T-helper 17 cell (primary cell): ENCODE measurements at places on chromosomes 13 and 19.

DNA sequence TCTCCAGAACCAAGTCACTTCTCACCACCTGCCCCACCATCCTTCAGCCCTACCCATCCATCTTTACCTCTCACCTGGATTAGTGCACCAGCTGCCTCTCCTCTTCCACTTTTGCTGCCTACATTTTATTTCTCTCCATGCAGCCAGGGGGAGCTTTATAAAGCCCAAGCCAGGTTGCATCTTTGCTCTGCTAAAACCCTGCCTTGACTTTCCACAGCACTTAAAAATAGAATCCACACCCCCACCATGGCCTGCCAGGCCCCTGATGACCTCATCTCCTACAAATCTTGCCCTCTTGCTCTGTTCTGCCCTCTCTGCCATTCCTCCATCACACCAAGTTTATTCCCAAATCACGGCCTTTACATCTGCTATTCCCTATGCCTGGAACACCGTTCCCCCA lies 1.8 kb downstream of the HOOK2 start:
- no peak for DNase-seq

- no peak for DNase-seq
Observed at GRCh38 chr19:48069435-48069834, 25.6 kb upstream of the CABP5 start.

DNA sequence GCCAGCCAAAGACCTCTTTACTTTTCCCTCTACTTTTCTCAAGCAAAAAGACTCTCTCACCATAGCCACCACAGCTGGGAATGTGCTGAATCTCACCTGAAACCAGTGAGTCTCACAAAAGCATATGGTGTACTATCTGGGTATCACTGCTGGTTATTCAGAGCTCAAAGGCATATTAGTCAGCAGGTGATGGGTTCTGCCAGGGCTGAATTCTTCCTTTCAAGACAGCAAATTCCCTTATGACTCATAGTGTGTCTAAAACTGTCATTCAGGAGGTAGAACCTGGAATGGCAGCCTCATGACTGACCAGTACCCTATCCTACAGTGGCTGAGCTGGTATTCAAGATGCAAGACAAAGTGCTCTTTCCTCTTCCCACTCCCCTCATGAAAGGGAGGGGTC lies 2859.1 kb downstream of the PCDH9 start:
- no peak for DNase-seq

DNA sequence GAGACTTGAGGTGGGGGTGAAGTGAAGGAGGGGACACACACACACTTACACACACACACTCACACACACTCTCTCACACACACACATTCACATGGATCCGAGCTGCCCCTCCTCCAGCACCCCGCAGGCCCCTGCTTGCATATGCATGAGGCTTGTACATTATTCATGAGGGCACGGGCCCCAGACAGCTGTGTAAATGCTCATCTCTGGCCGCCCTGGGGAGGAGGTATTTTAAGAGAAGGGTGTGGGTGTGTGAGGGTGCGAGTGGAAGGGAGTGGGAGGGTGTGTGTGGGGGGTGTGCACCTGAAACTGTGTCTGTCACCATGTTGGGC lies 2.4 kb downstream of the NCAN start:
- no peak for DNase-seq

DNA sequence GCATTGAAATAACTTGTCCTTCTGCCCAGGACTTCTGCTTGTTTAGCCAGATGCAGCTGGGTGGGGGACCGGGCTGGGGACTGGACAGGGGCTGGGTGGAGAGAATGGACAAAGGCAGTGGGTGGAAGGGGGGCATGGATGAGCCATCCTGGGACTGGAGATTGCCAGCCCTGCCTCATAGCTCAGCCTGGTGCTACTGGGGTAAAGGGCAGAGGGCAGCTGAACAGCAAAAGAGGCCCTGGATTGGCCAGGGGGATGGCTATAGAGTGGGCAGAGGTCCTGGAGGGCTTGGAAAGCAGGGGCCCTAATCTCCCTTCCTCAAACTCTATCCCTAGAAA lies 17.7 kb upstream of the PLAUR start:
- DNase-seq, result no peak
